ENCODE measurements at places on chromosomes 2 and 18.

DNA sequence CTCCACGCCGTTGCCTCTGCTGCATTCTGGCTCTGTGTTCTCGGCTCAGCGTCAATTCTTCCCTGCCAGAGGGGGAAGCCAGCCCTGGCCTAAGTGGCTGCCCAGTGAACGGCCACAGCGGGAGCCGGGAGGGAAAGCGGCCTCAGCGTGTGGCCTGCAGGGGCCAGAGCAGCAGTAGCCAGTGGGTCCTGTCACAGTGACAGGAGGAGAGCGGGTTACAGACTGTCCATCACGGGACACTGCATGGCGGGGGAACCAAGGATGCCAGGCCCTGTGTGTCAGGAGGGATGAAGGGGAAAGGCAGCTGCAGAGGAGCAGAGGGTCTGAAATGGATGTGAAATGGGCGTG lies 39.7 kb downstream of the PDIA6 start:
- no peak for DNase-seq

GRCh38 chr2:178782236-178782635 lies 25.0 kb downstream of the TTN start:
- no peak for DNase-seq

DNA sequence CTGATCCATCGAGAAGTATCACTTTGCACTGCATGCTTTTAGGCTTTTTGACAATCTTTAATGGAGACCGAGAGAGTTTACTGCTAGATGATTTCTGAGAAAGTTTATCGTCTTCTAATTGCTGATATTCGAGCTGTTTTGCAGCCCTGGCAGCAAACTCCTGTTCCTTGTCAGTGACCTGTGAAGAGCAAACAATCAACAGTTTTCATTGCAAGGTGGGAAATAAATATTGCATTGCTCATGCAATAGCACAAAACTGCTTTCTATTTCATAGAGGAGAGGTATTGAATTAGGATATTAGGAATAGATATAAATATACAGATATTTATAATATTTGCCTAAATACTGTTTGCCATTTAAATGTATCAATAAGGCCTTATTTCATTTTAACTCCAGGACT lies 65.5 kb downstream of the EPB41L3 start:
- DNase-seq: no peak

DNA sequence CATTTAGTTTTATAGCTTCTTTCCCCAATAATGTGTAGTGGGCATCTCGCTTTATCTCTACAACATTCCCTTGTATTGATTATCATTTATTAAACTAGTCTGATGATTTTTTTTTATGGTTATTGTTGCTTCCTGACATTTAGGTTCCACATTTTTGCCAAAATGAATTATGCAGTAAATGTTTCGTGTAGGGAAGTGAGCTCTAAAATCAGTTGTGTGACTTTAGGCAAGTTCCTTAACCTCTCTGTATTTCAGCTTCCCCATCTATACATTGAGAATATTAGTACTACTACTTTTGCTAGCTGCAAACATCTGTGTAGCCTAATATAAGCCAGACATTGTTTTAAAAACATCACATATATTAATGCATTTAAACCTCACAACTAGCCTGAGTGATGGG lies 22.9 kb downstream of the SOCS6 start:
- DNase-seq: no peak

- DNase-seq: no peak
Measured at GRCh38 chr2:225556461-225556860, 157.0 kb downstream of the NYAP2 start.

- DNase-seq: no peak
Measured at GRCh38 chr2:174028935-174029334, 63.8 kb upstream of the SP3 start.

GRCh38 chr2:158912112-158912511 lies 56.3 kb upstream of the TANC1 start:
- DNase-seq: no peak

- DNase-seq: no peak
Measured at GRCh38 chr2:159176555-159176954, 109.9 kb downstream of the WDSUB1 start.

GRCh38 chr2:207619764-207620203 lies 5.4 kb downstream of the METTL21A start:
- DNase-seq: no peak

- DNase-seq: no peak
Measured at GRCh38 chr2:161046876-161047275, 113.4 kb upstream of the TANK start.

- no peak for DNase-seq
Measured at GRCh38 chr2:101395545-101396315, 8.4 kb upstream of the CREG2 start.

DNA sequence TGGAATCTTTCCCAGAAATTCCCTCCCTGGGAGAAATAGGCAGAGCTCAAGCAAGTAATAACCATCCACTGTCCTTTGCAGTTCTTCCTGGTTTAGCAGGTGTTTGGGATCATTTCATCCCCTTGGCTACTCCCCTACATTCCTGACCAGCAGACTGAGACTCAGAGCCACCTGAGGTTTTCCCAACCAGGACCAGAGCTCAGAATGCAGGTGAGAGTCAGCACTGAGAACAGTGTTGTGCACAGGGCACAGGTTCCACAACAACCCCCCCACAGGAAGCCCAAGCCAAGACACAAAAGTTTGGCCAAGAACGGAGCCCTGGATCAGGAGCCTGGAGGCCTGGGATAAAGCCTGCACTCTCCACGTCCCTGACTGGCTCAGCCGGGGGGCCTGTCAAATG lies 21.0 kb upstream of the LOXHD1 start:
- DNase-seq: no peak

- no peak for DNase-seq
Measured at GRCh38 chr2:112547333-112547732, 5.1 kb downstream of the POLR1B start.

DNA sequence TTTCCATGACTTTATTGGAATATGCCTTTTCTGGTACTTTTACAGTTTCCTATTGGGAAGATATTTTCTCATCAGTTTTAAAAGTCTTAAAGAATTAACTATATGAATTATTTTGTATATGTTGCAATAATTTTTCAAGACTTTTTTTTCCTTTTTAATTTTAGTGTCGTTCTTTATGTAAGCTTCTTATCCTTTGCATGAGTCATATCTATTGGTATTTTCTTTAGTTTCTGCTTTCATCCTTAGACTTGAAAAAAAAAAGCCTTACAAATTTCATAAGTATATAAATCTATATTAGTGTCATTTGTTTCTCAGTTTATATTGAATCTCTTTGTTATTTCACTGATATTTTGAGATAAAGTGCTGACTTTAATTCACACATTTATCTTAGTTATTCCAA lies 94.9 kb downstream of the DSEL start:
- DNase-seq: no peak

- no peak for DNase-seq
Measured at GRCh38 chr2:198283146-198283545, 478.8 kb downstream of the PLCL1 start.

DNA sequence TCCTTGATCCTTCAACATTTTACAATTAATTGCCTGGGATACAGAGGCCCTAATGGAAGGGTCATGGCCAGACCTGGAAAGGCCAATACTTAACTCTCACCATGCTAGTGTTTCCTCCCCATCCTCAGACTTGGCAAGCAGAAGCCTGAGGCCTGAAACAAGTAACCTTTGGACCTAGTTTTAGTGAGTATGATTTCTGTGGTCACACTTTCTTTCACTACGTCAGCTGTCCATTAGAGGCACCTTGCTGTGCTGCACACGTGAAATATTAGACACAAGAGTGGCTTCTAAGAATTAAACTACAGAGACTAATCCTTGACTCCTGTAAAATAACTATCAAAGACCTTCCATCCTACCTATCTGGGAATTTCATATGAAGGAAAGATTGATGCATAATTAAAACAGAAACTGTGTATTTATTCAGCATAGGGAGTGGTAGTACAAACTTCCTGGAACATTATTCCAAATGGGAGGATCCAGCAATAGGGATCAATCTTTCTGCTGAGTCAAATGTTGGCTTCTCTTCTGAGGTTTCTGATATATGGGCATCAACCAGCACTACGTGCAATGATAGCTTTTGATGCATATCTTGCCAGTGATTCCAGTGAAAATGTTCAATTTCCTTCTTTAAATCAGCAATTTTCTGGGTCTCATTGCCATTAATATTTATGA lies 249.7 kb downstream of the IKZF2 start:
- no peak for DNase-seq

DNA sequence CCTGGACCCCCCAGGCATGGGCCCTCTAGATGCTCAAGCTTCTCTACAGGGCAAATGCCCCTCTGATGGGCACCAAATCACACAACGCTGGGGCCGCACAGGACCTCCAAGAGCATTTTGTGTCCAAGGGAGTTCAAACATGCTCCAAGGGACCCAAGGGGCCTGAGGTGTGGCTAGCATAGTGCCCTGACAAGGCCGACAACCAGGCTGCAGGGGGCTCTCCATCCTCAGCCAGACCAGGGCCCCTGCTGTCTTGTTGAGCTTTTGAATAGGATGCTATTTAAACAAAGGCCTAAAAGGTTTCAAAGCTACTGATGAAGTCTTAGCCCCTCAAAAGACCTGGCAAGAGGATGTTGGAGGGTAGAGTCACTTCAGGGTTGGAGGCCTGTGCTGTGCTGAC lies 33.1 kb downstream of the EN1 start:
- DNase-seq: no peak

DNA sequence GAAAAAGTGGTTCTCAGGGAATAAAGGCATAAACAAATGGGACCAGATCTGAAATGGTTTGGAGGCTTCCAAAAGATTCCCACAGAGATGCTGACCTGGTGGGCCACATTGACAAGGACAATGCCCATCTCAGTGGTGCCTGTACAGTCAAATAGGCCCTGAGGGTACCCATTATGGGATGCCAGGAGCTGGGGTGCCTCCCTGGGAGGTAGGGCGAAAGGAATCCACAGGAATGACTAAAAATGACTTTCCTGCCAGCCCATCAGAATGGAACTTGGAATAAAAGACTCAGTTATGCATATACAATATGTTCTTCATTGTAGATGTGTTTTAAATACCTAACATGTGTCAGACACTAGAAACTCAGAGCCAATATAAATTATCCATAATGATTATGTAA lies 248.5 kb downstream of the RNF144A start:
- no peak for DNase-seq

DNA sequence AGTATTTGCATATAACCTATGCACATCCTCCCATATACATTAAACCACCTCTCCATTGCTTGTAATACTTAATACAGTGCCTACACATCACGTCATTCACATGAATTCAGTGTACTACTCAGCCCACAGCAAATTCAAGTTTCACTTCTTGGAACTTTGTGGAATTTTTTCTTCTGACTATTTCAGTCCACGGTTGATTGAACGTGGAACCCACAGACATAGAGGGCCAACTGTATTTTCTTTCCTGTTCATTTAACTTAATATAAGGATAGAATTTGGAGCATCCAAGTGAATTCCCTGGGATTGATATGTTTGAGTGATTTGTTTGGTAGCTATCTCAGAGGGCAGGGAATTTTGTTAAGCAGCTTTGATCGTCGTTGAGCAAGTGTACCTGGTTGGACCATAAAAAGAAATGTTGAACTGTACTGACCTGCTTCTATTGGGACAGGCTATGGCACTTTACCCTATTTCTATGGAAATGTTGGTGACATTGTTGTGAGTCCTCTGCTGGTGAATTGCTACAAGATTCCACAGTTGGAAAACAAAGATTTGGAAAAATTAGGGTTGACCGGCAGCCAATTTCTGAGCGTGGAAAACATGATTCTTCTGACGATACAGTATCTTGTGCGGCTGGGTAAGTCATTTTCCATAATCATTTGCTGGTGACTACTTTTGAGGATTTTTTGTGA lies 156.6 kb downstream of the ESCO1 start:
- no peak for DNase-seq

DNA sequence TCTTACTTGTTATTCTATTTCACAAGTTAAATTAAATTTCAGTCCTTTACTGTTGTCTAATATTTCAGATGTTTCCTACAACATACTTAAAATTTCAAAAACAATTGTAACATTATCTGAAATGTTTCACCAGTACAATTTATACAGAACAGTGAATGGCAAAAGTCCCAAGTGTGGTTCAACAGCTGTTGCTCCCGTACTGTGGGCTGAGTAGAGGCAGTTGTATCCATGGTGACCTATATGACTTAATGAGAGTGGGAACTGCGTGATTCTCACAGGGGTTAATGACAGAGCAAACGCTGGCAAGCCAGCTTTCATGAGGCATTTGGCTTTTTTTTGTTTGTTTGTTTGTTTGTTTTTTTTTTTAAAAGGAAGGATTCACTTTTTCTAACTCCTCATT lies 5.3 kb upstream of the PLCL1 start:
- DNase-seq: no peak

DNA sequence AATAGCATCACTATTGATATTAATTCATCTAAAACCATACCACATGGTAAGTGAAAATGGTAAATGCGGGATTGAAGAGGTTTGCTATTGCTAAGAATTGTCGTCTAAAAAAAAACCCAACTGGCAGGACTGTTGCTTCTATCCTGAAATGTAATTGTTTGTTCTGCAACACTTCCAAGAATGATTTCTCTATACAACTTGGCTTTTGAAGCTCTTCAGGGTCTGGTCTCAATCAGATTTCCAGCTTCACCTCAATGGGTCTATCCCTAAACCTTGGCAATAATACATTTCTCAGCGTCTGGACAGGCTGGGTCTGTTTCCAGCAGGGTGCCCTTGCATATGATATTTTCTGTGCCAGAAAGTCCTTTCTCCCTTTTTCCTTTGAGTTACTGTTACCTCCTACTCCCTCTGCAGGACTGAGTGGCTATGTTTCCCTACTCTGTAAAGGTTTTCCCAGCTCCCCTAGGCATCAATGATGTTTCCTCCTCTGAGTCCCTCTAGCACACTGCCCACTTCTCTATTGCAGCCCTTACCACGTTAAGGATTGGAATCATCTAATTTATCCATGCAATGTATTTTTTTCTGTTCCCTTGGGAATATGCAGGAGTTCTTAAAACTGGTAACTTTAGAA lies 118.2 kb upstream of the REV1 start:
- no peak for DNase-seq

- no peak for DNase-seq
Measured at GRCh38 chr2:20409039-20409438, 37.8 kb upstream of the RHOB start.
